Vagina (tissue), 2 donors: ENCODE measurements at places on chromosomes 16 and 17.

DNA sequence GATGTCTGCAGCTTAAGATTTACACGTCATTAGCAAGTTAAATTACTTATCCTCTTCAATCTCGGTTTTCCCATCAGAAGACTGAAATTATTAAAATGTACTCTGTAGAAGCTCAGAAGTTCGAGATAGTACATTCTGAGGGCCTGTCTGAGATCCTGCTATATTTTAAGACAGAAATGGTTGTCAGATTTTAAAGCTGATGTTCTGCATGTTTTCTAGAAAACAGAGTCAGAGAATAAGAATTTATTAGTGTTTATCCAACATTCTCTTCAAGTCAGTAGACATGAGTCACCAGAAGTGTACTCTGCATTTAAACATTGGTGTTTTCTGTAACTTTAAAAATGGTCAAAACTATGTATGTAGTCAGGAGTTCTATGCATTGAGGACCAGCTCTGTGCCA lies 155.2 kb upstream of the MYOCD start:
- no peak for DNase-seq

DNA sequence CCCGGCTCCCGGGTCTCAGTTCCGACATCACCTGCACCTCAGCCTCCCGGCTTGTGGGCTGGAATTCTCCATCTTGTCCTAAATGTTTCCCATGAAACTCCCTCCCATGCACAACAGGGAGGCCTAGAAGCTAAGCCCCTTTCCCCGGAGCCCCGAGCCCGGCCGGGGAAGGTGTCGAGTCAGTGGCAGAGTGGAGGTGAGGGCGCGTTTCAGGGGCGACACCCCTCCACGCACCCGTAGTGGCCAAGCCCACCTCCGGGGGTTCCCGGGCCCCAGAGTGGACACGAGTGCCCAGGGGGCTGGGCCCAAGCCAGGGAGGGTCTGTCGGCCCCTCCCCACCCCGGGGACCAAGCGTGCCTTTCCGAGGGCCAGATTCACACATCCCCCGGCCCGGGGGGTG lies 25.0 kb upstream of the C1QTNF8 start:
- DNase-seq, result no peak

GRCh38 chr17:18858567-18859245 lies 775 bp downstream of the PRPSAP2 start:
- no peak for DNase-seq

GRCh38 chr16:76182041-76182635 lies 95.1 kb upstream of the CNTNAP4 start:
- no peak for DNase-seq

- DNase-seq, result no peak
Observed at GRCh38 chr17:863880-864279, 81.7 kb downstream of the MRM3 start.

GRCh38 chr16:51982715-51983680 lies 563.9 kb downstream of the TOX3 start:
- no peak for DNase-seq

GRCh38 chr17:59370593-59371299 lies 39.3 kb downstream of the YPEL2 start:
- no peak for DNase-seq

DNA sequence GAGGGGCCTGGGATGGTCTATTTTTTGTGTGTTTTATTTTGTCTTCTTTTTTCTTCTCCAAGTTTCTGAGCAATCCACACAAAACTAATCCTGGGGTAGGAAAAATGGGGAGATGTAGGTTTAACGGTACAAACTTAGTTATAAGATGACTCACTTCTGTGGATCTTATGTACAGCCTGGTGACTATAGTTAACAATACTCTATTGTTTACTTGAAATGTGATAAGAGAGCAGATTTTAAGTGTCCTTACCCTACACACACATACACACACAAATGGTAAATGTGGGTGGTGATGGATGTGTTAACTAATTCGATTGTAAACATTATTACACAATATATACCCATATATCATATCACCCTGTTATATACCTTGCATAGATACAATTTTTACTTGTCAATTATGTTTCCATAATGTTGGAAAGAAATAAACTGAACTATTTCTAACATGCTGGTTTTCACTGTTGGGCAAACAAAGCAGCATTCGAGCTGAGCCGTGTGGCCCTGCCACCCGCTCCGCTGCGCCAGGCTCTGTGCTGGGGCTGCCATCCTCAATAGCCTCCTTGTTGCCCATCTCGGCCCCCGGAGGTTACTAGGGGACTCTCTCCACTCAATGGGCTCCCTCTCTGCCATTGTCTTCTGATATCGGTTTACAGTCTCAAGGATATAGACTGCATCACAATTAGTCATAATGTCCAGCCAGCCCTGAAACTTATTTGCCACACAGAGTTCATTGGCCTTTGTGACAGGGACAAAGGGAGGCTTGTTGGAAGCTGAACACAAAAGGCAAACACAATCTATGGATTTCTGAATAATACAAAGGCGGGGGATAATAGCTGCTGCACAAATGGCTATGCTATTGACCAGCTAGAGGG lies 380.3 kb upstream of the MAF start:
- no peak for DNase-seq

- no peak for DNase-seq
Observed at GRCh38 chr17:40452921-40453378, 9.7 kb downstream of the IGFBP4 start.

GRCh38 chr16:26665166-26665939 lies 401.4 kb upstream of the C16orf82 start:
- DNase-seq, result peak; percentile 16

DNA sequence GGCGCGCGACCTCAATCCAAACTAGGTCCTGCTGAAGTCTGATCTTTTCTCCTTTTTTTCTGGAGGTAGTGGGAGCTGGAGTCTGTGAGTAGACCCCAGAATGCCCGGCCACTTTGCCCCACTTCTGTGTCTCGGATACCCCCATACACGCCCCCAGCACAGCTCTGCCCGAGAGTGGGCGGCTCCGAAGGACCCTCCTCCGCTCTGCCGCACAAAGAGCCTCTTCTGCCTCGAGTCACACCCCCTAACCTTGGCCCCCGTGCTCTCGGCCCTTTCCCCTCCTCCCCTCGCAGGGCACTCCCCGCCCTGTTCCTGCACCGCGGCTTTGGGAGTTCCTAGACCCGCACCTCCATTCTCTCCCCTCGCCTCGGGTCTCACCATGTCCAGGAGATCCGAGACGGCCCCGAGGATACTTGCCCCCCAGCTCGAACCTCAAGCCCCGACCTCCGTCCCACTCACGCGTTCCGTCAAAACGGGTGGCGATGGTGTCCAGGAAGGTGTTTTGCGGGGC lies 476 bp downstream of the KCNH4 start:
- no peak for DNase-seq

DNA sequence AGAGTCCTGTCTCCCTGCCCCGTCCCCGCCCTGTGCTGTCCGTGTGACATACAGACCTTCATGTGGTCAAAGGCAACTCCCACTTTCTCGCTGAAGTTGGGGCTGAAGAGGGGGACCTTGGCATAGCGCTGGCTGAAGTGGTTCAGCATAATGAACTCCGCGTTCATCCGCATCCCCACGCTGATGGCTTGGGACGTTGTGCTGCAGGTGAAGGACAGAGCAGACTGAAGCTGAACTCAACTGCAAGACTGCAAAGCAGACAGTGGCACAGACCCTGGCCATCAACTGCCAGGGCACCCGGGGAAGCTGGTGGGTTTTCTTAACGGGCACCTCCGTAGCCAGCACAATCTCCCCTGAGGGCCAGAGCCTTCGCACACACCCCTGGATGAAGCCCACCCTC lies 24.2 kb downstream of the ELAC2 start:
- no peak for DNase-seq

DNA sequence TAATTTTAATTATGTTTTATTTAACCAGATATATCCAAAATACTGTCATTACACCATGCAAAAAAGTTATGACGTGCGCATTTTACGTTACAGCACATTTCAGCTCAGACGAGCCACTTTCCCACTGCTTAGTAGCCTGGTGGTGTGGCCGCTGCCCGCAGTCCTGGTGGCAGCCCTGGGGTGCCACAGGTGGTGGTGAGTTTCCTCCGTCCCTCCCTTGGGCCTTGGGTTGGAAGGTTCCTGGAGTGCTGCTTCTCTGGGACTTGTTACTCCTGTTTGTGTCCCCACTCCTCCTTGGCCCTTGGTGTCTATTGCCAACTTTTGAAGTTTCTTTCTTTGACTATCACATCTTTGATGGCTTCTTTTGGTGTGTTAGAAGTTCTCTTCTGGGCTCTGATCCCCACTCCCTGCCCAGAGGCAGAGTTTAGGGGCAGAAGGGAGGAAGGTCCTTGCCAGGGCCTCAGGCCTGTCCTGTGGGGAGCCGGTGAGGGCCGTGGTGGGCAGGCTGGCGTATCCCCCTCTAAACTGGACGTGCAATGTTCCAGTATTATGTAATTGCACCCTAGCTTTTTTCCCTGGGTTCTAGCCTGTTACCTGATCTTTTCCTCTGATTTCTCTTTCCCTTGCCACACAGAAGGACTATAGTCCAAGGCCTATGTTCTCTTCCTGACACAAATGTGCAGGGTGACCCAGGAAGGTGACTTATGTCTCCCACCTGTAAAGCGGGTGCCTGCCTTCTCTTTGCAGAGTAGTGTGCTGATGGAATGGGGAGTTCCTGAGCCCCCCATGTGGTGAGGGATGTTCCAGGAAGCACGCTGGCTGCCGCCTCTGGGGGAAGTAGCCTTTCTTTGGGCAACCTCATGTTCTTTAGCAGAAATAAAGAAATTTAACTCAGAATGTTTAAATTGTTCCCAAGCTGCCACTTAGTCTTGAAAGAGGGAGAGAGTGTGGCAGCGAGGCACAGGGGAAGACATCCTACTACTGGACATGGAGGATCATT lies 8.4 kb downstream of the MPRIP start:
- no peak for DNase-seq

DNA sequence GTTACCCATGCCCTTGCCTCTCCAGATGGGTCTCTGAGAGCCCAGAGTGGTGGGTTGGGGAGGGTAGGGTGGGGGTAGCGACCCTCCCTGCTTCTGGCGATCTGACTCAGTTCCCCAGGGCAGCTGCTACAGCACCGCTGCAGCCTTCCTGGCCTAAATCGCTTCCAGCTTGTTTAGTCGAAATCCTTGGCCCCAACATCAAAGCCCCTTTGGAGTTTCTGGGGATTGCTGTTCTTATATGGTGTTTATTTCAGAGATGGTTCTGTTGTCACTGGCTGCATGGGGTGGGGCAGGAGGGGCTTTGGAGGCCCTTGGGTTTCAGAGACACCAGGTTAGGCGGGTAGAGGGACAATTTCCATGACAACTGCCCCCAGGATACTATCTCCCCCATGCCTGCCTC lies 35.9 kb downstream of the FZD2 start:
- DNase-seq, result no peak

DNA sequence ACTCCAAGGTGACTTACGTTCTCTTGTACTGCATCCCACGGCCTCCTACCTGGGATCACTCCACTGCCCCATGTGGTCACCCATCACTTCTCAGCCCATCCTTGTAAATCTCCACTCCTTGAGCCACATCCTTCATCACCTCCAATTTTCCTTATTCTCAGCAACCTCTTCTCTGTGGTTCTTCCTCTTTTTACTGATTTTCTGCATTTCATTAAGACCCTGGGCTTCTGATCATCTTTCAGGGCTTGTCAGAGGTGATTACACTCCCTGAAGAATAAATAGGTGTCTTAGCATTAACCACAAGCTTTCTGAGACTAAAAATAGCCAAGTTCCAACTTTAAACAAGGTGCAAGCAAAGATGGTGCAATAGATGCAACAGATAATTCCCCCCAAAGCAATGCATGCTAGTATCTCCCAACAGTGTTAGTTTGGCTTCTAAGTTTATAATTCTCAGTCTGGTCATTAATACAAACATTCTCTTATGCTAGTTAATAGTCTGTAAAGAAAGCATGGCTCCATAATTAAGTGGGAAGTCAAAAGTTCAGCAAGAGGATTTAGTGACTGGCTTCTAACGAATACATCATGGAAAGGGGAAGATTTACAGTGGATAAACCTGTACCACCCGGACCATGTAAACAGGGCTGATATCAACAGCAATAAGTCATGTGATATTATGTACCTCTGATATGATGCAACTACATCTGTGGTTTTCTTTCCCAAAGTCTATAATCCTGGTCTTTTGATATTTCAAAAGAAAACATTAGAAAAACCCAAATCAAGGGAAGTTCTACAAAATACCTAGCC lies 47.4 kb upstream of the FOXJ1 start:
- no peak for DNase-seq

DNA sequence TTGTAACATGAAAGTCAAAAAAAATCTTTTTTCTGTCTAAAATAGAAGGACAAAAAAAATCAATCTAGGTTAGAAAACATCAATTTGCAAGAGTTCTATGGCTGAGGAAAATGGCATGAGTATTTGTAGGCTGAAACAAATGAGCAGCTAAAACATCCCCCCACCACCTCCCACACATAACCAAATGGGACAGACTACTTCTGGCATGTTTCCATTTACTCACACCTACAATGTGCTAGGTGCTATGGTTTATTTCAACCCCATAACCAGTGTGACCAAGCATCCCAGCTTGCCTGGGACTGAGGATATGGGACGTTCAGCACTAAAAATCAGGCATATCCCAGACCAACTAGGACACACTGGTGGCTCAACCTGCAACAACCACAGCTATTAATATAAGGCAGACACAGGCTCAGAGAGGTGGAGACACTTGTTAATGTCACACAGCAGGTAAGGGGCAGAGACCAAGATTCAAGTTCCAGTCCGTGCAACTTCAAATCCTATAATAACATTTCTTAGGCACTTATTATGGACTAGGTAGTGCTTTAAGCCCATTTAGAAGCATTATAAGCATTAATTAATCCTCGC lies 96.0 kb downstream of the XYLT1 start:
- DNase-seq, result no peak

DNA sequence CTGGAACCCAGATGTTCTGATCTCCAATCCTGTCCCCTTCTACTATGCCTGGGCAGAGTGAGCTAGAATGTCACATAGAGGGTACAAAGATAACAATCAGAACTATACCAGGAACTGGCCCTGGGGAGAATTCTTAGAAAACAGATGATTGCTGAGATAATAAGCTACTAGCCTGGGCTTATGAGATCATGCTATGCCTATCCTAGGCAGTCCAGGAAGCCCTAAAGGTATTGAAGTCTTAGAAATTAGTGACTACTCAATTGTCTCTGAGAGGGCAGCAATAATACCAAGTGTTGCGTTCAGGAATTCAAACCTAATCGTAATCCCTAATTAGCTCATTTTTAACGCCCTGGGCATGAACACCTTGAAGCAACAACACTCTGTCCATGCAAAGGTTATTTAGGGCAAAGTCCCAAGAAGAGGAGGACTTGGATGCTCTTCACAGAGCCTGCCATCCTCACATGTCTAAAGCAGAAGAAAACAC lies 77.1 kb downstream of the MMD start:
- no peak for DNase-seq

GRCh38 chr17:59877965-59878364 lies 14.8 kb downstream of the TUBD1 start:
- DNase-seq, result no peak
